ENCODE measurements at places on chromosomes 6 and 20.

DNA sequence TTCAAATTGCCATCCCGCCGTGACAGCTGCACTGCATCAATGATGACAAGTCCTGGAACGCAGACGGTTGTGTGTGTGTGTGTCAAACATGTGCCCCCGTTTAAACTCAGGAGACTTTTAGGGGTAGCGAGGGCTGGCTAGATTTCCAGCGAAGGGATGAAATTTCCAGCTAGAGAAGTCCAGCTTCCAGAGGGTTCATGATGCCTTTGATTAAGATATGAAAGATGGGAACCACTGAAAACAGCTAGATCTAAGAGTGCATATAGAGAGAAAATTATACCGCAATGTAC lies 644 bp downstream of the KIZ start:
- no peak for DNase-seq

DNA sequence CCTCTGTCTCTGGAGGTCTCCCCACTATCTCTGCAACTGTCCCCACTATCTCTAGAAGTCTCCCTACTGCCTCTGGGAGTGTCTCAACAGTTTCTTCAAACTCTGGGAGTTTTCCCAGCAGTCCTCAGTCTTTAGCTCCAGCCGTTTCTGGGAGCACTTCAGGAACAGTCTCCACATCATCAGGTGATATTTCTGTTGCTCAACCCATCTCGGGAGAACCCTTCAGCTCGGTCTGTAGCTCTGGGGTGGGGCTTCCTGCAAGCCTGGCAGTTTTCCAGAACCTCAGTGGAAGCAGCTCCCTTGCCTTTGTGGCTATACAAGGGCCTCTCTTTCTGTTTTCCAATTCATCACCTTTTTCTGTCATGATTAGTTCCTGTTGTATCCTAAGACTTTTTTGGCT lies 3.0 kb upstream of the SFTA2 start:
- no peak for DNase-seq

GRCh38 chr20:22248051-22248667 lies 336.2 kb downstream of the FOXA2 start:
- peak; percentile 6 for DNase-seq

- DNase-seq = no peak
These were observed 25.2 kb downstream of the GPX6 start for GRCh38 chr6:28490205-28490890.

GRCh38 chr20:52787216-52787615 lies 184.9 kb upstream of the TSHZ2 start:
- DNase-seq = no peak

DNA sequence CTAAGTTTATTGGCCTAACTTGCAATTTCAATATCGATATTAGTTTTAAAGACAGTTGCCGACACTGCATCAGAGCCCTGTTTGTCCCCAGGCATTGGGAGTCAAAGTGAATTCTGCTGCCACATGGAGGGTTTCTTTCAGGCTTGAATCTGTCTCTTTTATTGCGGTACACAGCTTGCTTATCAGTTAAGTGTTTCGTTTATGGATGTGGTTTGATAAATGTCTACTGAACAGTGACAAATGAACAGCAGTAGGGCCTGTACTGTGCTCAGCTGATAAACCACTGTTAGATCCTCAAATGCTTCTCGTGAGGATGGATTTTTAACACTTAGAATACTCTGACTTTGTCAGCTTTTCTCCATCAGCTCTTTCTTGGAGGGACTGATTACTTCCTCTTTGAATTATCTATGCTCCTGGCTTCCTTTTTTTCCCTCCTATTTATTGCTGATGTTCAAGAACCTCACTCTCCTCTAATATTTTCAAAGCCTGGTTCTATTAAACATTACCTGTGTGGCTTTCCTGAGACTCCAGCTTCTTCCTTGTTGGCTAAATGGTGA lies 240.8 kb downstream of the PLCB1 start:
- DNase-seq = no peak

Data from fibroblast of skin of back (primary cell).